ENCODE measurements at places on chromosomes 13 and 19. TPM values are rescaled to one million over a fixed set of nuclear protein-coding genes. Genes with fewer than 3 reads are reported as not detected.

The ATXN8OS gene
- not detected for total RNA-seq

The SHISA7 gene
- total RNA-seq, result not detected

The ARRDC5 gene
- not detected for total RNA-seq

The MYADM gene
- 11.2 TPM for total RNA-seq

The WDR62 gene
- total RNA-seq, result 19.8 TPM

The ZC3H13 gene
- total RNA-seq, result 4.8 TPM

The CEACAM16 gene
- total RNA-seq, result not detected
